Hematopoietic multipotent progenitor cell treated with erythropoietin and hydrocortisone succinate and interleukin-3 and kit ligand, for 4 days (in vitro differentiated cells): ENCODE measurements at places on chromosomes 13 and 19.
A peak's percentile ranks its signal among the peaks of the same experiment; 100 is the strongest.

- peak; percentile 27 for DNase-seq
Measured at GRCh38 chr13:46685006-46685730, 111.8 kb downstream of the ESD start.

- peak; percentile 82 for DNase-seq
Measured at GRCh38 chr13:49828453-49828852, 36.0 kb upstream of the KPNA3 start.

- DNase-seq, result no peak
Measured at GRCh38 chr13:49021953-49022352, 46.2 kb downstream of the FNDC3A start.

DNA sequence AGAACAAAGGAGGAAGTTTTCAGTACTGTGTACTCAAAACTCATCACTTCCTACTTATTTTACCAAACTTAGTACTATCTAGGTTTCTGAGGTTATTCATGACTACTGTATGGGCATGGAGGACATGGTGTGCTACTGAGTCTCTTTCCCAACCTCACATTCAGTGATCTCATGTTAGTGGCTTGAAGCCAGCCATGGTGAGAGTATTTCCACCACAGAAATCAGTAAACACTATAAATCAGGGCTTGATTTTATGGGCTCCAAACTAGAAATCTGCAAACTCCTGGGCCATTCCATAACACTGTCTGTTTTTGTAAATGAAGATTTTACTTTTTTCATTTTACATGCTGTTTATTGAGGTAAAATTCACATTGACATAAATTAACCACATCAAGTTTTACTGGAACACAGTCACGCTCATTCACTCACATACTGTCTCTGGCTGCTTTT is 19.7 kb downstream of the MED26 start:
- peak; percentile 79 for DNase-seq

DNA sequence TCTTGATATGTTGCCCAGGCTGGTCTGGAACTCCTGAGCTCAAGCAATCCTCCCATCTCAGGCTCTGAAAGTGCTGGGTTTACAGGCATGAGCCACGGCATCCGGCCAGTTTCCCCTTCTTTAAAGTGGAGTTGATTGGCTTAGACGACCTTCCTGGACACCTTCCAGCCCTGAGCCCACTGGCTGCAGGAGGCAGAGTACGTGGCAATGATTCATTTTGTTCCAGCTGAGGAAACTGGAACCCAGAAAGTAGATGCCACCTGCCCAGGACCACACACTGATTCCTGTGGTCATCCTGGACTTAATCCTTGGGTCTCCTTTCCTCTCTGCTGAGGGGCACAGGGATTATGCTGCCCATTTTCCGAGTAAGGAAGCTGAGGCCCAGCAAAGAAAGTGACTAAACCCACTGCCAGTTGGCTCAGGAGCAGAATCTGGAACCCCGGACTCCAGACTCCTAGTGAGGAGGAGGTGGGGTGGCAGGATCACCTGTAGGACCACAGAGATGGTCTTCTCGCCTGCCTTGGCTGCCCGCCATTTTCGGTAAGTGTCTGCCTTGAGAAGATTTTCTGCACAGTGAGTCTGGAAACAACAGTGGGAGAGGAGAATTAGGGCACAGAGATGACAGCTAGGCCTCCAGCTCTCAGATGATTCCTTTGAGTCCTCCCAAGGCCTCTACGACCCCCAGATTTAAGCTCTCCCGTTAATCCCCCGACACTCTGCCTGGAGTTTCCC is 737 bp downstream of the XRCC1 start:
- DNase-seq, result no peak
